Hair follicular keratinocyte (primary cell): ENCODE measurements at places on chromosomes 5 and 9. TPM values are rescaled to one million over a fixed set of nuclear protein-coding genes. Genes with fewer than 3 reads are reported as not detected.

The GRIN1 gene
- 0.04 and 0.23 TPM in 2 replicates for total RNA-seq

The LMX1B gene
- 2.7 and 6.8 TPM in 2 replicates for total RNA-seq

The GCNT4 gene
- total RNA-seq = 2.5 and 3.4 TPM in 2 replicates

The CCNJL gene
- 2.4 and 4.8 TPM in 2 replicates for total RNA-seq

The MPDZ gene
- 5.8 and 16.8 TPM in 2 replicates for total RNA-seq

The NTNG2 gene
- 0.08 TPM in 1 of 2 replicates, not detected in the other for total RNA-seq

The PCDH1 gene
- 0.49 and 5.6 TPM in 2 replicates for total RNA-seq

The PCDHA9 gene
- total RNA-seq = not detected in 2 replicates

The MYOT gene
- not detected in 2 replicates for total RNA-seq

The FOXD4 gene
- 0.08 and 0.65 TPM in 2 replicates for total RNA-seq

The LCN9 gene
- not detected in 2 replicates for total RNA-seq

The SPATA31E1 gene
- not detected in 2 replicates for total RNA-seq

The GABRA6 gene
- total RNA-seq = not detected in 2 replicates
